RPMI8226 (cell line): ENCODE measurements at places on chromosomes 5 and 9.

DNA sequence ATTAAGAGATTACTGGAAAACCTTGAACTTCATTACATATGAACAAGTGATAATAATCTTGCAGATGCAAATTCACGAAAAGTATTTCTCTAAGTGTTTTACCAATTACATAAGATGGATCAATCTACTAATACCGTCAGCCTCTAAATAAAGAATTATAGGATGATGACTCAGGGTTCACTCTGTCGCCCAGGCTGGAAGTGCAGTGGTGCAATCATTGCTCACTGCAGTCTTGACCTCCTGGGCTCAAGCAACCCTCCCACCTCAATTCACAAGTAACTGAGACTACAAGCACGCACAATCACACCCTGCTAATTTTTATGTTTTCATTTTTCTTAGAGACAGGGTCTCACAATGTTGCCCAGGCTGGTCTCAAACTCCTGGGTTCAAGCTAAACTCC, 56.1 kb downstream of the CHD1 start:
- no peak for DNase-seq

GRCh38 chr9:25308549-25308948, 369.7 kb downstream of the TUSC1 start:
- no peak for DNase-seq

DNA sequence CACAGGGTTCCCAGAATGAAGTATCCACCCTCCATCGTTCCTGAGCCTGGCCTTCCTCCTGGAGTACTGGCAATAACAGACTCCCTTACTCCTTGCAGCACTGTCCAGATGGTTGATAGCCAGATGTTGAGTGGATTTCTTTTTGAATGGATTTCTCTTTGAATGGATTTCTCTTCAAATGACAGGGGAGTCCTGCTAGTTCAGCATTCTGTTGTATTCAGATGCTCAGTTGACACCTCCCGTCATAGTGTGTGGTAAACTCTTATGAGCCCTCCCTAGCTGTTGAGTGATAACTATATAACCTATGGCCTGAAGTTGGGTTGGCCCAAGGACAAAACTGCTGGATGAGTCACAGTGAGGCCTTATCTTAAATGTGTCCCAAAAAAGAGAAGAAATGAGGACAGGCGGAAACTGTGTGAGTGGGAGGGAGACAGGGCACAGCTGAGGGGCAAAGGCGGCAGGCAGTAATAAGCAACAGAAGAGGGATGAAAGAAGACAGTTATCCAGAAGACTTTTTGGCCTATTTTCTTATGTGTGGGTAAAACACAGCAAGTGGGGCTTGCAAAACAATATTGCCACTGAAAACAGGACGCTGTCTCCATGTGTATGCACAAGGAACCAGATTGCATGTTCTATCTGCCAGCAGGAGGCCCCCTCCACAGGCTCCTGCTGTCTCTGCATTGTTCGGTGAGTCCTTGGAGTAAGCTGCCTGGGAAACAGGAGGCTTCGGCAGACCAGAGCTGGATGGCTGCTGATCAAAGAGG, 209.5 kb upstream of the S1PR3 start:
- DNase-seq, result no peak

DNA sequence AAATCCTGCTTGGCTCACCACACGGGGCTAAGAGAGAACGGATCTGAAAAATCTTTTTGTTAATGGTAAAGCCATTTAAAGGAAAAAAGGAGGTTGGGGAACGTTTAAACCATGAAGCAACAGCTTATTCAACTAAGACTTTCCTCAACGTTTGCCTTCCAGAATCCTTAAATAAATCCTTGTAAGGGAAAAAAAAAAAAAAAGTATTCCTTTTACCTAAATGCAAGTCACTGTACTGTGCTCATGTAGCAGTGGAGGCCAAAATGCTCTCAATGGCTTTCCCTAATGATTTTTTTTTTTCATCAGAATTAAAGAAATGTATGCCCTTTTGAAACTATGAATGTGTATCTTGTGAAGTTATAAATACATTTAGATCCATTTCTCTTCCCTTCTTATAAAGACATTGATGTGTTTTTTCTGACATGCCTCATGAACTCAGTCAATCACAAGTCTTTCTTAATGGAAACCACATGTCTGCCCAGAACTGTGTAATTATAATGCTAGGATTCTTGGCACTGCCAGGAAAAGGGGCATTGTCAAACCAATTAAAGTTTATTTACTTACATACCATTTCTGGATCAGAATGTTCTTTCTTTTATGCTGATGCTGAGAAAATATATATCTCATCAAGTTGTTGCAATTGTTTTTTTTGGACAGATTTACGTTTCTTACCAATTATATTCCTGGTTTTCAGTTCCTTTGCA, 107.5 kb downstream of the EBF1 start:
- DNase-seq, result no peak

GRCh38 chr5:67301285-67301903, 104.8 kb upstream of the CD180 start:
- DNase-seq, result no peak

DNA sequence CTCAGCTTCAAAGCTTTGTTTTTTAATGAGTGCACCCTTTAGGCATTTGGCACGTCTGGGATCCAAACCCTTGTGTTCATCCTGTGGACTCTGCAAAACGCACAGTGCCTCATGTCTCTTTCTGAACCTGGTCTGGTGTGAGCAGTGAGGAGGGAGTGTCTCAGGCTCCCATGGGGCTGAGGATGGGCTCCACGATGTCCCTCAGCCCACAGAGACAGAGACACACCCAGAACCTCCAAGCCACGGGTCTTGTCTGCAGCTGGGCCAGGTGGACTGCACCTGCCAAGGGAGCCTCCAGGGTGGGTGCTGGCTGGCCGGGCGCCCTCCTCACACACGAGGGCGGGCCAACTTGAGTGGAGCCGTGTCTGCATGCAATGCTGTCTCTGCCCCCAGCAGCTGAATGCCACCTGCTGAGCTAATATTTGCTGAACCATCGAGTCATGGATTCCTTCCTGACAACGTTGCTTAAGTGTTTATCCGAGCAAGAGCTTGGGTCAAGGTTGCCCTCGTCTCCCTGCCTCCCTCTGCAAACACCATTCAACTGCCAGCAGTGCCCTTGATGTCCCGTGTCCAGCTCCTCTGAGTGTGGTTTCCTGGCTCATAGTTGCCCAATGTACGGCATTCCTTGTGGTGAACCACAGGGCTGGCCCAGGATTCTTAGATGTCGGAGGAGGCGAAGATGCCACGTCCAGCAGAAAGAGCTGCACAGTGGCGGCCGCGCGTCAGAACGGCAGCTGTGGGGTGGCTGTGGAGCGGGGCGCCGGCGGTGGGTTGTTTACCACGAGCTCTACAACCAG, 31.4 kb upstream of the LPCAT1 start:
- DNase-seq, result peak; percentile 96

- DNase-seq, result no peak
These were observed 7.0 kb upstream of the MRNIP start for GRCh38 chr5:179865491-179866240.

DNA sequence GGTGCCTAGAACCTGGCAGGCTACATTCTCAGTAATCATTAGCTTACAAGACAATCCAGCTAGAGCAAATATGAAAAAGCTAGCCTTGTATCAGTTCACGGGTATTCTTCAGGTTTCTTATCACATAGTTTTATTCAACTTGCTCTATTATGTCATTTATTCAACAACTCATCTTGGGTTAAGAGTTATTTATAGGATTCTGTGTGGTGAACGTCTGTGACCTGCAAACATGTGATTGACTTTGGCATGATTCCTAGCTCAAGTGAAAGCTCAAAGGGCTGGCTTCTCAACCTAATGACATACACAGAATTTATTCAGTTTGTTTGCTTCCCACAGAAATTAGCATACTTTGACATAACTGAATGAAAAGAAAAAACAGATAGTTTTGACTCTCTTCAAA, 173.1 kb downstream of the PLPPR1 start:
- DNase-seq, result no peak

DNA sequence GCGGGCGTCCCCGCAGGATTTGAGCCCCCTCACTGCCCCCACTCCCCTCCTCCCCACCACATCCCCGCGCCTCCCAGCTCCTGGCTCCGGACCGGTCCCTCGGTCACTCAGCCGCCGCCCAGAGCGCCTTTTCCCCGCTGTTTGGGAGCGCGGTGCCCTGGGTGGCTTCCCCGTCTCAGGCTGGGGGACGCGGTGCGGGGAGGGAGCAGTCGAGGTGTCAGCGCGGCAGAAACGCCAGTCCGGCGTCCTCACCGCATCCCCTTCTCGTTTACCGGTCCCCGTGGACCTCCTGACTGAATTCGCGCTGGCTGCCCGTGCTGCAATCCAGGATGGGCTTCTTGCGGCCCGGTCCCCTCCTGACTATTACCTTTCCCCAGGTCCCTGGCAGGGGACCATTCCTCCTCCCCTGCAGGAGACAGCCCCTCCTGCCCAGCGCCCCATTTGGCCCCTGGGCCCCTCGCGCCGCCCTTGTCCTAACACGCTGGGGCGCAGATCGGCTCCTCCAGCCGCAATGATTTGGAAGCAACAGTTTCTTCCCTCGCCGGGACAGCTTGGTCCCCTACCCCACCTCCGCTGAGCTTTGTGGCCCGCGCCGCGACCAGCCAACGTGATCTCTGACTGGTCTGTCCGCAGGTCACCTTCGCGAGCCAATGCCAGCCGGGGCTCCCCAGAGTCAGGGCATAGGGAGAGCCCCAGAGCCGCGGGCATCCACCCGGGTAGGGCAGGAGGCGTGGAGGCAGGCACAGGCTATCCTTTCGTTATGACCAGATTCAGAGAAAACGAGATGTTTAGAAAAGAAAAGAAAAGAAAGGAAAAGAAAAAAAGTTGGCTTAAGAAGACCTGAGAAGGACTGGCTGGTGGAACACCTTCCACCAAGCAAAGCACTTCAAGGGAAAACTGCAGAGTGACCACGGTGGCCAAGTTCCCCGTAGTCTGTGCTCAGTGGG, 1.2 kb downstream of the ANKRD33B start:
- peak; percentile 11 for DNase-seq

GRCh38 chr5:135998889-135999288, 29.9 kb upstream of the TGFBI start:
- DNase-seq, result no peak

GRCh38 chr9:28892538-28892937, 1319.3 kb upstream of the C9orf72 start:
- no peak for DNase-seq

DNA sequence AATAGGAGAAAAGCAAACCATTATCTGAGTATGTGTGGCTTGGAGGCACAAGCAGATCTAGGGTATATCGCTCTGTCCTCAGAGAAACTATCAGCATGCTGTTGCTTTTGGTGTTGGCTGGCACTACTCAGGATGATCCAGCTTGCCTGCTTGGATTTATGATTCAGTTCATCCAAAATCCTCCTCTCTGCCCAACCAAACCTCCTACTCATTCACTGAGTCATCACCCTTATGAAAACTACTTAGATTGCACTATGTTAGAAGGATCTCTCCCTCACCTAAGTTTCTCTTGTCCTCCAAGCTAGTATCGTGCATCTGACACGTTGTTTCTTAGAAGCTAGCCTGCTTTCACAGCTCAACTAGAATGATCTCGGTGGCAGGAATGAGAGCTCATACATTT, 14.2 kb upstream of the ZBED3 start:
- no peak for DNase-seq

- DNase-seq, result no peak
These were observed 481.9 kb downstream of the ZNF608 start for GRCh38 chr5:124264499-124264898.

DNA sequence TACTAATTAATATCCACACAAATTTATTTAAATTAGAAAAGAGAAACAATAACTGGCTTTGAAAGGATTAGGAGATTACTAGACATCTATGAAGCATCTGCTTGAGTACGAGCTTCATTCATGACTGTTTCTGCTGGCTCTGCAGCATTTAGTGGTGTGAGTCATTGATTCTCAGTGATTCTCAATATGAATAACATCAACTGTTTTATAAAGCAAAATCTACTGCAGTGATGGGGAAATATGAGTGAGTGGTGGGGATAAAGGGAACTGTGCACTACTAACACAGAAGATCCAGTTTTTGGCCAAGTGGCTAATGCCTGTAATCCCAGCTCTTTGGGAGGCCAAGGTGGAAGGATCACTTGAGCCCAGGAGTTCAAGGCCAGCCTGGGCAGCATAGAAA, 8.4 kb downstream of the FNBP1 start:
- DNase-seq, result no peak

DNA sequence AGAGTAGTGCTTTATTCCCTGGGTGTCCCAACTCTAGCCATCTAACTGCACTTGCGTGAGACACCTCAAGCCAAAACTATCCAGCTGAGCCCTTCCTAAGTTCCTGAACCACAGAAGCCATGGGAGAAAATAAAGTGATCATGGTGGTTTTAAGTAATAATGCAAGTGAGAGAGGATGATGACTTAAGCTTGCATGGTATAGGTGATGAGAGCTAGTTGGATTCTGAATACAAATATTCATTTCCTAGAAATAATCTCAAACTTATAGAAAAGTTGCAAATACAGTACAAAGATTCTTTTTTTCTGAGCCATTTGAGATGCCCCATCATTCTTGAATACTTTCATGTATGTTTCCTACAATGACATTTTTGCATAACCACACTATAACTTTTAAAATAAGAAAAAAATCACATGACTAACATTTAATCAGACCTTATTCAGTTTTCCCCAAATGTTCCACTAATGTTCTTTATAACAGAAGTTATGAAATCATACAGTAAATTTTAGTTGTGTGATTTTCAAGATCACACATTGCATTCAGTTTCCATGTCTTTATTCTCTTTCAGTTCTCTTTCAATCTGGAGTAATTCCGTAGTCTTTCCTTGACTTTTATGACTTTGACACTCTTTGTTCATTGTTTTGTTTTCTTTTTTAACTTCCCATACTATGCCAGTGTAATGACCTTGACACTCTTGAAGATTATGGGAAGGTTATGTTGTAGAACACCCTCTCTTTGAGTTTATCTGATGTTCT, 5.5 kb upstream of the AK3 start:
- no peak for DNase-seq

DNA sequence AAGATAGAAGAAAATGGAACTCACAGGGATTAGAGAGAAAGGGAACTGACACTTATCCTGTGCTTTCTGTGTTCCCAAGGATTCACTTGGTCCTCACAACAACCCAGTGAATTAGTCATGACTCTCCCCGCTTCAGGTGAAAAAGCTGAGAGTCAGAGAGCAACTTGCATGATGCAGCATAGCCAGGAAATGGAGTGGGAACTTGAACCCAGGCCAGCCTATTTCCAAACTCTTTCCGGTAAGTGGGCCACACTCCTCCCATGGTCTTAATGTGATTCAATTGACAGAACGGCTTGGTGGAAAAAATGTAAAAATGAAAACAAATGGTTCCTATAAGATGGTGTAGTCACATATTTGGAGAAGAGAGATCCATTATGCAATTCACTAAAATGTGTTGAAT, 45.9 kb upstream of the CEMIP2 start:
- no peak for DNase-seq

DNA sequence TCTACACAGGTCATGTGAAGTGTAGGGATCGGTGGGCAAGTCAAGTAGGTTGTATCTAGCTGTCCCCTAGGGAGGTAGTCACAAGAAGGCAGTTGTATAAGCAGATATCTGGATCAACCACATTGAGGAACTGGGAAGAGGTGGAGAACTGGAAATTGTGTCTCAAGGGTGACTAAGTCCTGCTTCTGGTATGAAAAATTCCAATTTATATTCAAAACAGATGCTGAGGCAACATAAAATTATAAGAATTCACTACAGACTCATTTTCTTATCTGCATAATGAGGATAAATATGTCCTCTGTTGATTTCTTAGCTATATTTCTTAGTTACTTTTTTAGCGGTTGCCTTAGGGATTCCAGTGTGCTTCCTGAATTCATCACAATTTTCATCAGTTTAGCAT, 46.8 kb downstream of the GALNT12 start:
- no peak for DNase-seq

- DNase-seq, result no peak
These were observed 733.9 kb downstream of the PRELID2 start for GRCh38 chr5:145101246-145101645.

- no peak for DNase-seq
These were observed 199.3 kb upstream of the PTGER4 start for GRCh38 chr5:40480392-40480791.

- DNase-seq, result no peak
These were observed 367.5 kb upstream of the BRINP1 start for GRCh38 chr9:119736491-119737454.
